ENCODE measurements at places on chromosomes 16 and 17.

DNA sequence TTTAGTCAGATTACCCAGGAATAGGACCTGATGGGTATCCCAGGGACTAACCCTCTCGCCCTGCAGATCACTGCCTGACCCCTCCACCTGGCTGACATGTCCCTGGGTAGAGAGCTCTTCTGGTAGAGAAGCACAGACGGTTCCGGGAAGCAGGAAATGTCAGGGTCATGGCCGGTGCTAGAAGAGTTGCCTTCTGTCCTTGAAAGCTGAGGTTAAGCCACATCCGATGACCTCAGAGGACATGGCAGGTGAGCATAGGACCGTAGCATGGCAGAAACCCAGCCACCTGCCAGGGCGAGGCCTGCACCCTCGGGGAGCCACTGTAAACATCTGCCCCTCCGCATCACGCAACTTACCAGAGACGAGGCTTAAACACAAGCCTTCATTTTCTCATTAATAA, 483.7 kb downstream of the SOX9 start:
- DNase-seq: no peak

GRCh38 chr17:51374209-51374608, 113.9 kb downstream of the UTP18 start:
- peak; percentile 24 for DNase-seq

DNA sequence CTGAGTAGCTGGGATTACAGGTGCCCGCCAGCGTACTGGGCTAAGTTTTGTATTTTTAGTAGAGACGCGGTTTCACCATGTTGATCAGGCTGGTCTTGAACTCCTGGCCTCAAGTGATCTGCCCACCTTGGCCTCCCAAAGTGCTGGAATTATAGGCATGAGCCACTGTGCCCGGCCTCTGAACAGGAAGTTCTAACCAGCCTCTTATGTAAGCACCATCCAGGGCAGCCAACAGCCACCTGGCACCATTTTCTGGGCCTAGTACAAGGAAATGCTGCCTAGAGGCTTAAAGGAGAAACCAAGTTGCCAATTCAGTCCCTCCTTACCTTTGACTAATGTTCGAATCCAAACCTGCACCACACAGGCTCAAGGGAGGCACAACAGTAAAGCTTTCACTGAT, 8.5 kb upstream of the SLC39A11 start:
- DNase-seq: no peak

- DNase-seq: no peak
Measured at GRCh38 chr17:38671939-38672720, 2.6 kb downstream of the EPOP start.

DNA sequence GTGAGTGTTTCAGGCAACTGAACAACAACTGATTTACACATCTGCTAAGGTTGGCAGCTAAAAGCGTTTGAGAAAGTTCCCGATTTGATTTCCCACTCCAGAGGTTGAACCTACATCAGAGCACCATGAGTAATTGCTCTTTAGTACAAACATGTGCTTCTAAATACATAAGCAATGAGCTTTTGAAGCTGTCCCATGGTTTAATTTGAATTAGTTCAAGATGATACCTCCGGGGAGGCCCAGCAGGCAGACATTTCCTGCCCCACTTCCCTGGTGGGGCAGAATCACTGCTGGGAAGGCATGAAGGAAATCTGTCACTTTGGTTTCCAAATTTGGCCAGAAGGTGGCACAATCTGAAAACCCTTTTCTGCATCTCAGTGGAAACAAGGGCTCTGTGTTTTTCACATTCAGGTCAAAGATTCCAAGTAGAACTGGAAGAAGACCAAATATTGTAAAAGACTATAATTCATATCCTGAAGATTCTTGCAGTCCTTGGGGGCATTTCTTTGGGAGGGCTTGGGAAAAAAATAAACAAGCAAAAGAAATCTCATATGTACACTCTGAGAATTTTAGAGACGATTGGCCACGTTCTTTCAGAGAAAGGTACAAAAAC, 176.2 kb upstream of the FAM20A start:
- no peak for DNase-seq

DNA sequence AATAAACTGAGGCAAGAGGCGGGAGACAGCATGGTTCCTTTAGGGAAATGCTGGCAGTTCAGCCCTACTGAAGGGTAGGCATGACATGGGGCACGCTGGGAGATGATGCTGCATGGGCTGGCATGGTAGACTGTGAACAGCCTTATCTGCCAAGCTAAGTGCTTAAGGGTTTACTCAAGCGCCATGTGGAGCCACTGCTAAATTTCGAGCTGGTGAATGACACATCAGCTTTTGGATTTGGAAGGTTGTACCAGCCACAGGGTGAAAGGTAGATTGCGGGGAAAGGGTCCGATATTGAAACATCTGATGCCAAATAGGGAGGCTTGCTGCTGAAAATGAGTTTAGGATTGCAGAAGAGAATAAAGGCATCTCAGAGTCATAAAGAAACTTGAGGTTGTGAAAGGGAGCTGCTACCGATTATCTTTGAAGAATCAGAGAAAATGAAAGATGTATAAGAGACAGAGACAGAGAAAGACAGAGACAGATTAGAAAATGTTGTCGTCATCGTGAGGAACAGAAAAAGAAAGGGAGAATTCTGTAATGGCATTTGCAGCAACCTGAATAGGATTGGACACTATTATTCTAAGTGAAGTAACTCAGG, 16.3 kb downstream of the PIK3R5 start:
- no peak for DNase-seq

DNA sequence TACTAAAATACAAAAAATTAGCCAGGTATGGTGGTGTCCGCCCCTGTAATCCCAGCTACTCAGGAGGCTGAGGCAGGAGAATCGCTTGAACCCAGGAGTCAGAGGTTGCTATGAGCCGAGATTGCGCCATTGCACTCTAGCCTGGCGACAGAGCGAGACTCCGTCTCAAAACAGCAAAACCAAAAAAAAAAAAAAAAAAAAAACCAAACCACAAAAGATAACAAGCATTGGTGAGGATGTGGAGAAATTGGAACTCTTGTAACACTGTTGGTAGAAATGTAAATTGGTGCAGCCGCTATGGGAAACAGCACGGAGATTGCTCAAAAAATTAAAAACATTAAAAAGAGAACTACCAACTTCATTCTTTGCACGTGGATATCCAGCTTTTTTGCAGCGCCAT, 119.4 kb downstream of the OR1D5 start:
- peak; percentile 71 for DNase-seq

DNA sequence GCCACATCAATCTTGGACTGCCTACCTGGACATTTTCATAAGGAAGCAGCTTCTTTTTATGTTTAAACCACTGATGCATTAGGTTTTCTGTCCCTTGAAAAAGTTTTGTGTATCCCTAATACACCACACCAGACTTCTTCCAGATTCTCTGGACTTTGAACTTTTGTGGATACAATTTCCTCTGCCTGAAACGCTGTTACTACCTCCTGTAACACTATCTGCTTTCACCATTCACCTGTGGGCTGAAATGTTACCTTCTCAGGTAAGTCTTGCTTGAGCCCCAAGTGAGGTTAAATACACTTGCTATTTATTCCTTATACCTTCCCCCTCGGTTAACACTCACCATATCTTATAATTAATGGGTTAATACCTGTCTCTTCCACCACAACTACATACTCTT, 2.7 kb downstream of the ZZEF1 start:
- DNase-seq: no peak

DNA sequence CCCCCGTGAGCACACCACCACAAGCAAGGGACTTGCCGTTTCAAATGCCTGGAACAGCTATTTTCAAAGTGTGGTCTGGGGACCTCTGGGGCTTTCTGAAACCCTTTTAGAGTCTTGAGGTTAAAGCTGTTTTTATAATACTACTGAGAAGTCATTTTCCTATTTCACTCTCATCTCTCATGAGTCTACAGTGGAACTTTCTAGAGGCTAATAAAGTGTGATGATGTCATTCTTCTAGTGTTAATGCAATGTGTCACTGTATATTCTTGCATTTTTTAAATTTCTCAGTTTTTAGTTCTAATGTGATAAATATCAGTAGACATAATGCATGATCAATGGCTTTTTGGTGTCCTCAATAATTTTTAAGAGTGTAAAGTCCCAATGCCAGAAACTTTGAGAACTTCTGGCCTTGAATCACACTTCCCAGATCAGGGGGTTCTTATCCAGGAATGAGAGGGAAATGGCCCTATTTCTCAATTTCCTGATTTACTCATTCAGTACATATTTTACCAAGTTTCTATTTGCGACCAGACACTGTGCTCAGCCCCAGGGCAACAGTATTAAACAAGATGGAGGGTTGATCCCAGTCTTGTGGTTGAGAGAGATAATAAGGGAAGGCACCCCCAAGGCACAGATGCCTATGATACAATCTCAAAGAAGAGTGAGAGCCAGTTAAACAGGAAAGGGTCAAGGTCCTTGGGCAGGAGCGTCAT, 444.0 kb downstream of the HS3ST3B1 start:
- no peak for DNase-seq

- no peak for DNase-seq
Measured at GRCh38 chr16:25038239-25038954, 23.2 kb upstream of the ARHGAP17 start.

DNA sequence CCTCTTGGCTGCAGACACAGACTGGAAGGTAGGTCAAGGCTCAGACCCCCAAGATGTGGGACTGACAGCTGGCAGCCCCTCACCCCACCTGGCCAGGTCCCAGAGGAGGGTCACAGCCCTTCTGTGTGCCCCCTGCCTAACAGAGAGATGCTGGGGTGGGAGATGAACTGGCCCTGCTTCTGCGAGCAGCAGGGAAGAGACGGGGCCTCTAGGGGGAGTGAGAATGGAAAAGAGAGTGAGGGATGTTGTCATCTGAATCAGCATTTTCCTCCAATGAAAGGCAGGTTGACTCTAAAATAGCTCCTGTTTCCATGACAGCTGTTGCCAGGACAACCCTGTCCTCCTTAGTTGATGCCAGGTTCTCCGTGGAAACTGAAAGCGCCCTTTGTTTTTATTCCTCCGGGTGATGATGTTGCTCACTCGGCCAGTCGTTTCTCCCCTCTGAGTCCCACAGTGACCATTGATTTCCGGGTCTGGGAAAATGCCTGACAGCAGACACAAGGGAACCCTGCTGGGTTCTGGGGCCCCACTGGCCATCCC, 4.9 kb upstream of the NDRG4 start:
- peak; percentile 69 for DNase-seq

DNA sequence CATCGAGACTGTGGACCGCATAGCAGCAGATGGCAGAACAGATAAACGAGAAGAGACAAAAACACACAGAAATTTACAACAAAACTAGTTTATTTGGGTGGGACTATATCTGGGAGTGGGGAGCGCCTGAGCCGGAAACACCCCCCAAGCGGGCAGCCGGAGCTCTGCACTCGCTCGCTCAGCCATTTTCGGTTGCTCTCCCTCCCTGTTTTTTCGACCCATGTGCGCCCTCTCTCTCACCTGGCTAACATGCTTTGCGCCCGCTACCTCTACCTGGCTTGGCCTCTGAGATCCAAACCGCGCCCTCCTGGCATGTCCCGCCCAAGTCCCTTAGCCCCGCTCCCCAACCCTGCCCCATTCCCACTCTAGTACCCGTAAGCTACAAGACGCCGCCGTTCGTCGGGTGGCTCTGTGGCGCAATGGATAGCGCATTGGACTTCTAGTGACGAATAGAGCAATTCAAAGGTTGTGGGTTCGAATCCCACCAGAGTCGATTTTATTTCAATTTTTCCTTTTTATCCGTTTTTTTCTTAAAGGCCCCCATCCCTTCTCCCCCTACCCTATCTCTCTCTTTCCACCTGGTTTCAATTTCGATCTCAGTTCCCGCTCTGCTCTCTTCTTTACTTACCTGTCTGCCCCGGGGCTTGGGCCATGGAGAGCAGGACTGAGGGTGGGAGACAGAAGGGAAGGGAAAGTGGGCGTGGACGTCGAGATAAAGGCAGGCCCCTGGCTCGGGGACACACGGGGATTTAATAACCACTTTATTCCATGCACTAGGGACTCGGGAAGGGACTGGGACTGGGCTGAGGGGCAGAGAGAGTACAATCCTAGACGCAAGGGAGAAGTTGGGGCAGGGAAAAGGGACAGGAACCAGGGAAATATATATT, 2.4 kb upstream of the ALOXE3 start:
- DNase-seq: peak; percentile 65

GRCh38 chr16:23999663-24000062, 163.9 kb downstream of the PRKCB start:
- no peak for DNase-seq

GRCh38 chr17:82636626-82637598, 11.3 kb downstream of the WDR45B start:
- DNase-seq: no peak

DNA sequence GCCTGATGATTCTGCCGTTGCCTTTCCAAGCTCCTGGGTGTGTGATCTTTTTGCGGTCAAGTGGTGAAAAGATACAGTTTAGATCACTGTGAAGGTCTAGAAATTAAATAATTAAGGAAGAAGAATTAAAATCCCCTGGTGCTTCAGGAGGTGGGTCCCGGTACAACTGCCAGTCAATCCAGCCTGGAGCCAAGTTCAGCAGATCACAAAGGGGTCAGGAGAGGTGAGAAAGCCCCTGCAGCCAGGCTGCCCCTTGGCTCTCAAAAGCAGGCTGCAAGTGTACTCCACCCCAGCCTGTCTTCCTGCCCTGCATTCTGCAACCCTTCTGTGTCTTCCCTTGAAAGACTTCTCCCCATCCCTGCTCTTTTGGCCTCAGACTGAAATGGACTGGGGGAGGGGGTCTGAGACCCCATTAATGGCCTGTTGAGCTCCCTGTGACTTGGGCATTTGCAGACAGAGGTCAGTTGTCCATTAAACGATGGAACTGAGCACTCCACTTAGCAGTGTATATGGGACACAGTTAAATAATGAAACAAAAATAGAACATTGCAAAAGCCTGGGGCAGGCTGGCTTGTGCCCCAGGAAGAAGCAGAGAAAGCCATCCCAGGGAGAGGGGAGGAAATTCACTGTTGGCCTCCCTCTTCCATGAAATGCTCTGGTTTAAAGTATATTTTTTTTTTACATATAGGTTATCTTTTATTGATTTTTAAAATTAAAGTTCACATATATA, 15.1 kb downstream of the CACNG5 start:
- DNase-seq: no peak

DNA sequence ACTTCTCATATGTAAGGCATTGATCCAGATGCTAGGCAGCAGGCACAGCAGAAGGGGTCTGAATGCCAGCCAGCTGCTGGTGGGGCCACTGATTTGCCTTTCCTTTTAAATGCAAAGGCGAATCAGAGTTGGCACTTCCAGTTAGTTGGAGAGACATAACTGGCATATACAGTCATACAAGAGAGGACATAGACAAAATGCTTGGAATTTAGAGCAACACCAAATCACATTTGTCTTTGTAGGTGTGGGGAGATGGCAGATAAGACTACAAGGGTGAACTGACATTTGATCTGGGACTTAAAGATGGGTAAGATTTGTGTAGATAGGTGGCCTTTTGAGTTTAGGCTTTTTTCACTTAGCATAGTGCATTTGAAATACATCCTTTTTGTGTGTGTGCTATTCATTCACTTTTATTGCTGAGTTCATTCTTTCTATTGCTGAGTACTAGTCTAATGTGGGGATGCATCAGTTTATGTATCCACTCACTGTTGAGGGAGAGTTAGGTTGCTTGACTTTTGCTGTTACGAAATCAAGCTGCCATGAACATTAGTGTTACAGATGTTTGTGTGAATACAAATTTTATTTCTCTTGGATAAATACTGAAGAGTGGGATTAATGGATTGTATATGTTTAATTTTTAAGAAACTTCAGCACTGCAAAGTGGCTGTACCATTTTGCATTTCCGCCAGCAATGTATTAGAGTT, 74.1 kb downstream of the SPECC1 start:
- DNase-seq: no peak

GRCh38 chr16:84175350-84176081, 11.3 kb downstream of the TAF1C start:
- peak; percentile 41 for DNase-seq

All from HL-60 (cell line).